ENCODE measurements at places on chromosomes 4 and X. TPM values are rescaled to one million over a fixed set of nuclear protein-coding genes. Genes with fewer than 3 reads are reported as not detected.

H2BW2 gene
- total RNA-seq: not detected

OPHN1 gene
- total RNA-seq: 3.5 TPM

HSFX3 gene
- not detected for total RNA-seq

ARHGAP36 gene
- total RNA-seq: 0.32 TPM

TEX13C gene
- 0.09 TPM for total RNA-seq

CRMP1 gene
- 117 TPM for total RNA-seq

PRDM8 gene
- total RNA-seq: 0.10 TPM

NEIL3 gene
- 10.8 TPM for total RNA-seq

RPA4 gene
- total RNA-seq: 0.34 TPM

CLNK gene
- not detected for total RNA-seq

FAM9B gene
- not detected for total RNA-seq

ITGB1BP2 gene
- 5.2 TPM for total RNA-seq

BCORL1 gene
- 9.0 TPM for total RNA-seq

MAGEB2 gene
- not detected for total RNA-seq

FRYL gene
- total RNA-seq: 36.8 TPM

DCAF16 gene
- 57.9 TPM for total RNA-seq

YY2 gene
- 1.5 TPM for total RNA-seq

MRFAP1 gene
- total RNA-seq: 313 TPM

DRP2 gene
- 0.20 TPM for total RNA-seq

IQSEC2 gene
- 54.9 TPM for total RNA-seq

GNRHR gene
- not detected for total RNA-seq

HTRA3 gene
- 2.9 TPM for total RNA-seq

SMAD1 gene
- 22.6 TPM for total RNA-seq

SCD5 gene
- 0.88 TPM for total RNA-seq

EPGN gene
- not detected for total RNA-seq

NSUN7 gene
- total RNA-seq: 26.3 TPM

EVC2 gene
- total RNA-seq: 6.4 TPM

SORBS2 gene
- total RNA-seq: 73.0 TPM

CYTL1 gene
- total RNA-seq: 9.8 TPM

HAND2 gene
- total RNA-seq: not detected

NIPAL1 gene
- total RNA-seq: 5.2 TPM

TRIML1 gene
- not detected for total RNA-seq

N4BP2 gene
- 43.1 TPM for total RNA-seq

CNKSR2 gene
- total RNA-seq: 19.8 TPM

CYP4V2 gene
- total RNA-seq: 1.0 TPM

PTCHD1 gene
- total RNA-seq: 3.3 TPM

HHIP gene
- 0.84 TPM for total RNA-seq

HMGN5 gene
- total RNA-seq: 23.9 TPM

IL21 gene
- total RNA-seq: not detected

Measured in H1 (cell line).